ENCODE measurements at places on chromosomes 12 and 14. TPM values are rescaled to one million over a fixed set of nuclear protein-coding genes. Genes with fewer than 3 reads are reported as not detected.

ZBTB25 gene
- total RNA-seq, result 5.4 TPM

TPPP2 gene
- not detected for total RNA-seq

POTEG gene
- total RNA-seq, result not detected

SMCO3 gene
- total RNA-seq, result not detected

GNG2 gene
- total RNA-seq, result 3.6 TPM

CMA1 gene
- not detected for total RNA-seq

PXN gene
- total RNA-seq, result 226 TPM

ABCC9 gene
- total RNA-seq, result not detected

ANKS1B gene
- total RNA-seq, result 0.45 TPM

SLC6A15 gene
- 4.1 TPM for total RNA-seq

NFE2 gene
- total RNA-seq, result not detected

BTBD6 gene
- 44.7 TPM for total RNA-seq

LBHD2 gene
- total RNA-seq, result 0.50 TPM

STX2 gene
- total RNA-seq, result 24.4 TPM

DIO3 gene
- not detected for total RNA-seq

IRAK3 gene
- 0.93 TPM for total RNA-seq

B4GALNT3 gene
- 0.75 TPM for total RNA-seq

KLHL33 gene
- total RNA-seq, result not detected

TRIM9 gene
- total RNA-seq, result 8.7 TPM

DNAI7 gene
- 0.16 TPM for total RNA-seq

LMNTD1 gene
- not detected for total RNA-seq

SRRM4 gene
- total RNA-seq, result not detected

CABP1 gene
- total RNA-seq, result 0.22 TPM

MAP4K5 gene
- 46.1 TPM for total RNA-seq

REM2 gene
- total RNA-seq, result 0.26 TPM

IAPP gene
- not detected for total RNA-seq

ANO4 gene
- total RNA-seq, result 0.13 TPM

KRT75 gene
- 0.13 TPM for total RNA-seq

LRRC10 gene
- not detected for total RNA-seq

ART4 gene
- total RNA-seq, result not detected

TESPA1 gene
- not detected for total RNA-seq

SIX6 gene
- not detected for total RNA-seq

TMEM52B gene
- total RNA-seq, result not detected

AKAP6 gene
- total RNA-seq, result 0.54 TPM

CLMN gene
- 5.5 TPM for total RNA-seq

PPM1H gene
- 6.0 TPM for total RNA-seq

ADGRD1 gene
- total RNA-seq, result 0.50 TPM

FOXA1 gene
- total RNA-seq, result 5.3 TPM

BMP4 gene
- total RNA-seq, result 2.2 TPM

MIPOL1 gene
- 3.3 TPM for total RNA-seq

SLC17A8 gene
- not detected for total RNA-seq

TTC6 gene
- total RNA-seq, result 0.33 TPM

KRR1 gene
- 108 TPM for total RNA-seq

Data from A549 treated with ZK216348 at 1 μM for 4 hours (cell line).